ENCODE measurements at places on chromosomes 6 and 20.

DNA sequence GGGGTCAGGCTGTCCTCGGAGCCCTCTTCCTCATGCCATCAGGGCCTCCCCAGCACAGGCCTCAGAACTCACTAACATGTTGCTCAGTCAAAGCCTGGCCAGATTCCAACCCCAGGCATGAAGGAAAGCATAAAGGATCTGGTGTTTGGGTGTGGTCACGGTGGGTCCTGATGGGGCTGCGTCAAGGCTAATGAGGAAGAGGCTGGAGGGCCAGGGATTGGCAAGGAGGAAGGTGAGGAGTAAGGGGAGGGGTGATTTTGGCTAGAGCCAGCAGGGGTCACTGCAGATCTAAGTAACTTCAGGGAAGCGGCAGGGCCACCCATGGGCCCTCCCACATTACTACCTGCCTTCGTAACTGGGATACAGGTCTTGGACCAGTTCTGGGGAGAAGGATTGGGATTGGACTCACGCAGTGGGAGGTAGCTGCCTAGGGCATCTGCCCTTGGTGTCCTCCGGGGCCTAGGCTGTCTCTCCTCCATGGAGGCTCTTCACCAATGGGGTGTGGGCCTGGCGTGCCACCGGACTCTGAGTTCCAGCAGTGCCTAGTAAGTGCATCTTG is 36.2 kb upstream of the MRPS18A start:
- peak; percentile 79 for DNase-seq

DNA sequence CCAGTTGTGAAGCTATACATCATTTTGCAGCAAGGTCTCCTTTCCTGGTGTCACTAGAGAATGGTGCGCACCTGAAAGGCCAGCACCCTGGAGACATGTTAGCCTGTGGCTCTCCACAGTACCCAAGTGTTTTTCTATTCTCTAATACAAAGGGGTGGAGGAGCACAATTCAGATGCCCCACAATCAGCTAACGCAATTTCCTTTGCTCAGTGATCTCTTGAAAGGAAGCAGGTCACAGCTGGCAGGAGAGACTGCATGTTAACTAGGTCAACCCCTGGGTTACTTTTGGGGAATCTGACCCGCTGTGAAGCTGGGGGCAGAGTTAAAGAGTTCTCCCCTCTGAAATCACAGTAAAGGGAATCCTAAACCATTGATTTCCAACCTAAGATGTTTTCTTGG is 92.5 kb downstream of the B3GAT2 start:
- no peak for DNase-seq

DNA sequence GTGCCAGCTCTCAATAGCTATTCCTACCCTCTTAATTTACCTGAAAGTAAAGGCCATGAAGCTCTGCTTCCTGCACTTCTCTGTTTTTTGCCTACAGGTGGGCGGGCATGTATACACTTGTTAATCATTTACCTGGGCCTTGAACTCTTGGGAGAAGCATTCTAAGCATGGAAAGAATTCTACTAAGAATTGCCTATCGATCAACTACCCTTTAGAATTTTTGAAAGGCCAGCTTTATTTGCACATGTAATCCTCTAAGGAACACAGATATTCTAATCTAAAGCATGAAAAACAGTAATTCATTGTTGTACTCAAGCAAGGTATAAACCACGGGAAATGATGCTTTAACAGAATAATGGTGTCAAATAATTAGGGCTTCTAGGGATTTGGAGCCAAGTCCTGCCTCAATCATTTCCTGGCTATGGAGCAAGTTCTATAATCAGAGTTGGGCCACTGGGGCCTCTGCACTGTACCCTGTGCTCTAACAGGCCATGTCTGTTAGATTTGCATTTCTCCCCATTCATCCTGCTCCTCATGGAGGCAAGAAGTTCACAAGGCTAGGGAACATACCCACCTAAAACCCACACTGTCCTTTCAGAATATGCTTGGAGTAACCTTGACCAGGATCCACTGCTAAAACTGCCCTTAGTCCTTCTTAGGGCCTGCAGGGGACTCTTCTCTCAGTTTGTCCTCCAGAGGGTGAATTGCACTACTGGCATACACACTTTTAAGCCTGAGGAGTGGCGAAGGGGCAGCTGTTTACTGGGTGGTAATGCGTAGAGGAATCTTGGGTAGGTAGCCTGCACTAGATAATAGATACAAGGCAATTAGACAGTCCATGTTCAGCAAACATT is 276.4 kb upstream of the JAG1 start:
- DNase-seq: no peak

DNA sequence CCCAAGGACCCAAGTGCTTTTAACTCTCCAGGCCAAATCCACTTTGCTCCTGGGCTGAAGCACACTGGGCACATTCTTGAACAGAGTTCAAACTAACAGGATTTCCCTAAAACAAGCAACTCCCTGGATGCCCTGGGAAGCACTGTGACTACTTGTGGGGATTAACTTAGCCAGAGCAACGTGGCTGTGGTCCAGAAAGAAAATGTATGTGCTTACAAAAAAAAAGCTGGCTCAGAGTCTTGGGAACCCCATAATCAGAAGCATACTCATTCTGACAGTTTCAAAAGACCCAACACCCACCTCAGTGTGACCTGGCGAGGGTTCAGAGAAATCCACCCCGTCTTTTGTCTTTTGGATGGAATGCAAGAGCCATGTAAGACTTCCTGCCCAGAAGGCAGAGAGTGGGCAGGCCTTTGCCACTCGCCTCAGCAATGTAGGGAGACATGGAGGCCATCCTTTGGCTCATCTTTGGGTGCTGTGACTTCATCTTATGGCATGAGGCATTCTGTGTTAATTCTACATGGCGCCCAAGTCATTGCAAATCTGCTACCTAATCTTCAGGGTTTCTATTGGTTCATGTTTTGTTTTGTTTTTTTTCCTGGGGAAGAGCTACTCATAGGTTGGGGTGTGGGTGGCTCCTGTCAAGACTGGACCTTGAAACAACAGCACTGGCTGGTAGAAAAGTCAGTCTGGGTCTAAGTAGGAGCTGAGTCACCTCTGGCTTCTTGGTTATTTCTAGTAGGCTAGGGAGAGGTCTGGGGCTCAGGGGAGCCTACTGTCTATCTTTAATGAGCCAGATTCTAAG is 248.6 kb upstream of the SUPT3H start:
- DNase-seq: peak; percentile 37

GRCh38 chr6:39702265-39702664 is 22.9 kb downstream of the KIF6 start:
- no peak for DNase-seq

GRCh38 chr20:6299456-6299855 is 176.6 kb upstream of the FERMT1 start:
- no peak for DNase-seq

DNA sequence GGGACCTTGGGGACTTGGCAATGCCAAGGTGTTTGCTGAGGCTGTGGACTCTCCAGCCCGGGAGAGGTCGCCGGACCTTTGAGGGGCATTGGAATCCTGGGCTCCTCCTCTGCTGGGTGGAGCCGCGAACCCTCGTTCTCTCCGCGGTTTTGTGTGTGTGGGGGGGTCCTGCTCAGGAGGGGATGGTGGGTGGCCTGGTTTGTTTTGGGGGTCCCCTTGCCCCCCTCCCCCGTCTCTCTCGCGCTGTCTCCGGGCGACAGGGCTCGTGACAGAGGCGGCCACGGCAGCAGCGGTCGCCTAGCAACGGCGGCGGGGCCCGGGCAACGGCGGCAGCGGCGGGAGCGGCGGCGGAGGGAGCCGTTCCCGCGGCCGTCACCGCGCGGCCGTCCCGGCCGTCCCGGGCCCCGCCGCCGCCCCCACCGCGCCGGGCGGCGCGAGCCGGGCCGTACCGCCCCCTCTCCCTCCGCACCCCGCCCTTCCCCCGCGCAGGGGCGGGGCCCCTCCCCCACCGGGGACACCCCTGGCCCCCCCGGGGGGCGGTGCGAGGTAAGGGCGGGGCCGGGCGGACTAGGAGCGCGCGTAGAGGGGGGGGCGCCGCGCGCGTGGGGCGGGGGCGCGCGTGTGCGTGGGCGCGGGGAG is 7.8 kb downstream of the SYNGAP1 start:
- peak; percentile 49 for DNase-seq

- peak; percentile 50 for DNase-seq
These were observed 23.1 kb upstream of the UBE2J1 start for GRCh38 chr6:89375427-89376267.

DNA sequence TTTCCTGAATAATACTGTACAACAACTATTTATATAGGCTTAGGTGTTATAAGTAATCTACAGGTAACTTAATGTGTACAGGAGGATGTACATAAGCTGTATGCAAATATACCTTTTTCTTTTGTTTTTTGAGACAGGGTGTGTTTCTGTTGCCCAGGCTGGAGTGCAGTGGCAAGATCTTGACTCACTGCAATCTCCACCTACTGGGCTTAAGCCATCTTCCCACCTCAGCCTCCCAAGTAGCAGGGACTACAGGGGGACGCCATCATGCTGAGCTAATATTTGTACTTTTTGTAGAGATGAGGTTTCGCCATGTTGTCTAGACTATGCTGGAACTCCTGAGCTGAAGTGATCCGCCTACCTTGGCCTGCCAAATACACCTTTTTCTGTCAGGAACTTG is 191.7 kb upstream of the ZNF217 start:
- DNase-seq: no peak

GRCh38 chr20:47438464-47439381 is 63.0 kb upstream of the NCOA3 start:
- DNase-seq: peak; percentile 44

DNA sequence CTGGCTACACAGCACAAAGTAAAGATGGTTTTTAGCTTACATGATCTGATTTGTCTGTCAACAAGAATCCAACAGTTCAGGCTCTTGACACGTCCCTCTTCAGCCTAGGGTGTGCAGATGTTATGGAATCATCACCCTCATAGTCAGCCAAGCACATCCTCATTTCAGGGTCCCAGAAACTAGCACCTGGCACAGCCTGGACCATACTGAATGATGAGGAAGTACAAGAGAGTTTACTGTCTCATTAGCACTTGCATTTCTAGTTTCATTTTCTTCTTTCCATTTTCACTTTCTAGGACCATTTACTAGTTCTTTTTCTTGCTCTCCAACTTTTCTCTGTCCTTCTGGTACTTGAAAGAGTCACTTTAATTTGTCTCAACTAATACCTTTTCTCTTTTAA is 6.5 kb downstream of the RIPOR2 start:
- peak; percentile 7 for DNase-seq

DNA sequence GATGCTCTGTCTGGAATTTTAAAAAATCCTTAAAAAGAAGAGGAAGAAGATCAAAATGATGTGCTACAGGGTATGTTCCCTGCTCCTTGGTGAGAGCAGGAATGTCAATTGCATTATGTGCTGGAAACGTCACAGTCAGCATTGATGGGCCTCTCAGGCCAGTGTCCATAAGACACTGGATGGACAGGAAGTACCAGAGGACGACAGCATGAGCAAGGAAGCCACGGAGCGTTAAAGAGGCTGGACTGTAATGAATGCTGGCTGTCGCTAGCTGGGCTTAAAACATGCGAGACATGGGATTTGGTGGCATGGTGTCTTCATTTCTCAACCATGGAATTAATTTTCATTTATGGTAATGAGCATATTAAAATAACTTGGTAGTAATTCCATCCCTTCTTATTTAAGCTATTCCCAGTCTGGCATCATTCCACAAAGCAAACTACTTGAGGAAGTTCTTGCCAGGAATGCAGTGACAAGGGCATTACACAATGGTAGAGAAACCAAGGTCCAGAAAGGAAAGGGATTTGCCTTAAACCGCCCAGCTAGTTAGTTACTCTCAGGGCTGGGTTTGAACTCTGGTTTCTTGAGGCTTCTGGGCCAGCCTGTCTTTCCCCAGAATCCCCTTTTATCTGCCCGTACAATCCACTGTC is 166.6 kb upstream of the SOX4 start:
- DNase-seq: peak; percentile 36

- DNase-seq: peak; percentile 5
These were observed 147.9 kb upstream of the PRND start for GRCh38 chr20:4573564-4574355.

GRCh38 chr6:77089776-77090175 is 373.5 kb downstream of the HTR1B start:
- no peak for DNase-seq

DNA sequence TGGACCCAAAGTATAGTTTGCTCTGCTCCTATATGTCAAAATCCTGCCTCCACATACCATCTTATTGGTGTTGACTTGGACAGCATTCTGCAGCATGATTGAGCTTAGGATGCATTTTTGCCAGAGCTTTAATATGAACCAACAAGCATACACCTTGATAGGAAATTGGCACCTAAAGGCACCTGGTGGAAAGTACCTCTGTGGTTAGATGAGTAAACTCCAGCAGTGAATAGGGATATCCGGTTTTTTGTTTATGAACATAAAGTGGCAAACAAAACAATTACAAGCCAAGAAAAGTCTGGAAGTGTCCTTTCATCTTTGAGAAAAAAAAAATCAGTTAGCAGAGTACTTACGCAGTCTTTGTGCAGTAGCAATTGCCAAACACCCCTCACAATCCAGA is 6.2 kb upstream of the CYP24A1 start:
- no peak for DNase-seq

DNA sequence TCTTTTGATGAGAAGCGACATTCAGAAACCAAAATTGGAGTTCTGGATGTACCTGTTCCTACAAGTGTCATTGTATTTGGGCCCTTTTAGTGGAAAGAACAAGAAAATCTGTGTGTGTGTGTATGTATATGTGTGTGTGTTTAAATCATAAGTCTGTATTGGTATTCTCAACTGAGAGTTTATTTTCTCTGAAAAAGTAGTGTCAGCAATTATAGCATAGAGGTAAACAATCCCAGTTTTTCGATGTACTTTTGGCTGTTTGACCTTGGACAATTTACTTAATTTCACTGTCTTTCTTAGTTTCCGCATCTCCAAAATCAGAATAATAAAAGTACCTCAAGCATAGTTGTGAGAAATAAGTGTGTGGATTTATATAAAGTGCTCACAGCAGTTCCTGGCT is 57.2 kb downstream of the EYA4 start:
- DNase-seq: no peak

GRCh38 chr6:95599706-95600105 is 22.4 kb downstream of the MANEA start:
- no peak for DNase-seq

- DNase-seq: no peak
These were observed 146.9 kb downstream of the PRKN start for GRCh38 chr6:162580619-162581018.

GRCh38 chr6:79391480-79391879 is 145.8 kb downstream of the LCA5 start:
- DNase-seq: no peak

- no peak for DNase-seq
These were observed 85.7 kb upstream of the AGPAT4 start for GRCh38 chr6:161359618-161359945.

DNA sequence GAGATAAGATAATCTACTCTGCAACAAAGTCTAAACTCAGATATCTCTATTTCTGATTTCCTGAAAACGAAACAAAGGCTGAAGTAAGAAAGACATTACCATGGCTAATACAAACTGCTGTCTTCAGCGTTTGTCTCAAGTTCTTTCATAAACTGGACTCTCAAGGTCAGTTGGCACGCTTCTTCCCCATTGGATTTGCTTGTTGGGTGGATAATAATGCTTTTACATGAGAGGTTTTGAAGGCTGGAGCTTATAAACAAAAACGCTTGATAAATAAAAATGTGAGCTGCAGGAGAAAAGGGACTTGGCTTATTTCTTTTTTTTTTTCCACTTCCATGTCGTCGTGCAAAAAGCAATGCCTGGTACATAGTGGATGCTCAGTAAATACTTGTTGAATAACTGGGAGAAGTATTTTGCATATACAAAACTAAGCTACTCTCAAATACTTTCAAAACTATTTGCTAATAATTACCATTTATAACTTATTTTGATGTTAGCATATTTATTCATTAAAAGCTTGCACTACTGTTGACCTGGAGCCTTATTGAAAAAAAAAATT is 65.7 kb upstream of the EEF1A1 start:
- DNase-seq: no peak

- DNase-seq: peak; percentile 74
These were observed 61.1 kb downstream of the FAM217A start for GRCh38 chr6:4017834-4018170.

- DNase-seq: no peak
These were observed 19.2 kb upstream of the RIPOR3 start for GRCh38 chr20:50710492-50711063.

Data from tongue (tissue), 3 donors.